ENCODE measurements at places on chromosomes 7 and 10.

- no peak for DNase-seq
Measured at GRCh38 chr7:85018498-85018897, 168.4 kb downstream of the SEMA3D start.

DNA sequence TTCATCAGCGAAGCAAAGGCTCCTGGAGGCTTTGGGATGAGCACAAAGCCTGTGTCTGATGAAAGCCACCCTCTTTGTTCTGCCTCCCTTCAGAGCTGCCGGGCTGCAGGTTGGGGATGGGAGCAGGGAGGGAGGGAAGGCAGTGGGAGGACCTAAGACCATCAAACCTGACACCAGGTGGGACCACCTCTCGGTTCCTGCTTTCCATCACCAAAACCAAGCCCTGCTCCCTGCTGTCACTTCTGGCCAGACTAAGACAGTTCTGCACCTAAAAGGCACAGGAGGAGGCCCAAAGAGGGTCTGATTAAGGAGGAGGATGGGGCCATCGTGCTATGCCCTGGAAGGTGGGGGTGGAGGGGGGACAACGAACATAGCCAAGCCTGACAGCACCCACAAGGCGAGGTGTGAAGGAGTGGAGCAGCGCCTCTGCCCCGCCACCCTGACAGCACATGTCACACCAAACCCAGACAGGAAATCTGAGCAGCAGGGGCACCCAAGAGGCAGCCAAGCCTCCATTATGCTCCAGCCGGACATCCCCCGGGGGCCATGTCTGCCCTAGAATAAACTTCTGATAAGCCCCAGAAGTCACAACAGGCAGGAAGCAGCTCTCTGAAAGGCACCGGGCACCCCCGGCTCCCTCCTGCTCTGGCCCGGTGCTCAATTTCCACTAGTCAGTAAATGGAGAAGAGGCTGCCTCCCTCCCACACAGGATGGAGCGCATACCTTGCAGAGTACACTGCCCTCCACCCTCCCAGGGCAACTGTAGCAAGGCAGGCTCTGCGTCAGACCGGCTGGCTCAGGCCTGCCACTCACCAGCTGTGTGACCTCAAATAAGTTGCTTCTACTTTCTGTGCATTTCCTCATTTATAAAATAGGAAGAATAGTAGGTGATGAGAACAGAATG is 48.9 kb downstream of the DLG5 start:
- DNase-seq, result peak; percentile 55

- DNase-seq, result no peak
Measured at GRCh38 chr7:11130012-11130411, 156.3 kb downstream of the PHF14 start.

- DNase-seq, result no peak
Measured at GRCh38 chr10:3294919-3295581, 122.5 kb upstream of the PITRM1 start.

GRCh38 chr10:107614939-107615685 is 450.6 kb upstream of the SORCS1 start:
- DNase-seq, result no peak

DNA sequence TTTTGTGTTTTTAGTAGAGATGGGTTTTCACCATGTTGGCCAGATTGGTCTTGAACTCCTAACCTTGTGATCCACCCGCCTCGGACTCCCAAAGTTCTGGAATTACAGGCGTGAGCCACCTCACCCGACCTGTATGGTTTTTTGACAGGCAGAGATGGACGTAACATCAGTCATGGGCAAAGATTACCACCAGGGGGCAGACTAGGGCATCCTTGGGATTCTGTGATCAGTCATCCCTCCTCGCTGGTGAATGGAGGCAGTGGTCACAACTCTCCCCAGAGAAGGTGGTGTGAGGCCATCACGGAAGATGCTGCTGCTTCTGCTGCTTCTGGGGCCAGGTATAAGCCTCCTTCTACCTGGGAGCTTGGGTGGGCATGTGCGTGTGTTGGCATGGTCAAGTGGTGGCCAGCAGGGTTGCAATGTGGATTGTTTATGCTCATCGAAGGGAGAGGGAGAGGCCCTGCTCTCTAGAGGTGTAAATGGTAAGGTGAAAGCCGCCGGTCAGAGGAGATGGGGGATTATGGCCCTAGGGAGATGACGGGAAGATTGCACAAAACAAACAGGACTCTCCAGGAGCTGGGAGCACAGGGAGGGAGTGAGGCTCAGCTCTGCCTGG is 122.7 kb upstream of the PRSS1 start:
- no peak for DNase-seq

GRCh38 chr10:43680035-43680434 is 31.4 kb upstream of the ZNF32 start:
- no peak for DNase-seq

- DNase-seq, result no peak
Measured at GRCh38 chr10:47071891-47072290, 160.7 kb downstream of the PTPN20 start.

DNA sequence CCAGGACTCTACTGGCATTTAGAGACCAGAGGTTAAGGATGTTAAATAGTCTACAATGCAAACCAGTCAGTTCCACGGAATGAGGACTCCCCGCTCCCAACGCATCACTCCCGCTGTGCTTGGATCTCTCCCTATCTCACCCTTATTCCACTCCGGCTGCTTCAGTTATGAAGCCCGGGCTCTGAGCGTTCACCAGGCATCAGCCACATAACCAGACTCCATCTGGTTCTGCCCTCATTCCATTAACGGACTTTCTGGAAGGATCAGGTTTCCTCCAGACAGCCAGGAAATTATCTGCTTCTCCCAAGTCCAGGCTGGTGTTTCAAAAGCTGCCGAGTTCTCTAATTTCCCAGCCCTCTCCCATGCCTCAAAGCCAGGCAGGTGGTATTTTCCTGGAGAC is 499.3 kb downstream of the GLRX3 start:
- no peak for DNase-seq

DNA sequence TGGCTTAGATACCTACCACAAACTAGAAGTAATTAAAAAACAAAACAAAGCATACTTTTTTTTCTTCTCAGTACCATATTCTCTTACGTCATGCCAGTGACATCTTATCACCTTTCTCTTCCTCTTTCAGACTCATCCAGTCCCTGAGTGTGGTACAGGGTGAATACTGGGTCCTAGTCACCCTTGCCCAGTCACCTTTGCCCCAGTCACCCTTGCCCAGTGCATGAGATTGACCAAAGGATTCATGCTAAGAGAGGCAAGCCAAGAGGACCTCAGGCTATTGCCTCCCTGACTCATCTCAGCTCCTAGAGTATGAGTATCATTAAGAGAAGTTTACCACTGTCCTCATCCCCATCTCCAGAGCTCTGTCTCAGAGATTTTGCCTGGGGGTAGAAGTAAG is 10.0 kb upstream of the TSPAN12 start:
- DNase-seq, result no peak

- DNase-seq, result no peak
Measured at GRCh38 chr7:80505900-80506500, 5.9 kb downstream of the GNAT3 start.

DNA sequence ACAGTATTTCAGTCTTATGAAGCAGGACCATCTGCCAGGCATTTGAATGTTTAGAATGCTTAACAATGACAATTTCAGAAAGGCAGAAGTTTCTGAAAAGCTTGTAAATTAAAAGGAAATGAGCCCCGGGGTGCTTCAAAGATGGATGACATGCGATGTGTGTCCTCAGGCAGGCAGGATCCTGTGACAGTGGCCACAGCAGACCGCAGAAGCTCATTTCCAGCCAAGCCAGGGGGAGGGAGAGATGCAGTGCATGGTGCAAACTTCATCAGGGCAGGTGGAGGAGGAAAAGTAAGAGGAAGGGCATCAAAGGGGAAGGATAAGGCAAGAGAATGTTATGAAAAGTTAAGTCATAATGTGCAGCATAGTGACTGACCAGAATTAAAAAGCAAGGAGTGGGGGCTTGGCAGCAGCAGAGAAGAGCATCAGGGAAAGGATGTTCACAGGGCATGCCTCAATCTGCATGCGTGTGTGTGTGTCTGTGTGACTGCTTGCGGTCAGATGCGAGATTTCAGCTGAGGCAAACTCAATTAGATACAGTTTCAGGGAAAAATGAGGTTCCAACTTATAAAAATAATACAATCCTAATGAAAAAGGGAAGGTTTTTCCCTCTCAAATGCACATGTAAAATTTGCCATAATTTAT is 173.7 kb downstream of the COBL start:
- no peak for DNase-seq

DNA sequence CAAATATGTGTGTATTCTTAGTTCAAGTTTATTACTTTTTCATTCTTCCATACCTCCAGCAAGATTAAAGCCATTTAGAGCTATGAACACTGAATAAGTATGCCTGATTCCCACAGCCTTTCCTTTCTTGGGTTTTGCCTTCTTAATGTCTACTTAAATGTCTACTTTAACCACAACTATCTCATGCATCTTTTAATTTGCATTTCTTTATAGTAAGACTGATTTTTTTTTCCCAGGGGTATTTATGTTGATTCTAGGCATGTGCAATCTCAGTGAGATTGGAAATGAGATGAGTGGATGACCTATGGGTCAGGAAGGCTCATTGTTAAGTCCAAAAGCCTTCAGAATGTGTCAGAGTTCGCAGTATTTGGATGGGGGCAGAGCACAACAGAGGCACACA is 3.6 kb downstream of the PCBD1 start:
- DNase-seq, result no peak

GRCh38 chr7:120060281-120060680 is 212.7 kb upstream of the KCND2 start:
- no peak for DNase-seq

- no peak for DNase-seq
Measured at GRCh38 chr7:1590476-1590875, 20.6 kb upstream of the PSMG3 start.

- DNase-seq, result no peak
Measured at GRCh38 chr10:12606461-12606860, 257.1 kb downstream of the CAMK1D start.

- no peak for DNase-seq
Measured at GRCh38 chr7:87918740-87919139, 15.3 kb upstream of the ADAM22 start.

DNA sequence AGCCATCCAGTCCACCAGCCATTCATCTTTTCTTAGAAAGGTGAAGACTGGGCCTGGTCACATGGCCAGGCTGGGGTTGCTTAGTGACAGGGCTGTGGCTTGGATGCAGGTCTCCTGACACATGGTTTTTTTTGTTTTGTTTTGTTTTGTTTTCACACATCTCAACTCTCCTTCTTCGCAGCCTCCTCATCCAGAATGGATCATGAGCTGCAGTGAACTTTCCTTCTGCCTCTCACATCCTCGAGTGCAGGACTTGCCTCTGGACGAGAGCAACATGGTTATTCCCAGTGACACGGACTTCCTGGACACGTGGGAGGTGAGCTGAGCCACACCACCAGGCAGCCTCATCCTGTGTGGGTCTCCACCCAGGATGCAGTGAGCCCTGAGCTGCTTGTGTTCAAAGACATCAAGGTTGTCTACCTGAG is 9.5 kb downstream of the AKR1E2 start:
- no peak for DNase-seq

DNA sequence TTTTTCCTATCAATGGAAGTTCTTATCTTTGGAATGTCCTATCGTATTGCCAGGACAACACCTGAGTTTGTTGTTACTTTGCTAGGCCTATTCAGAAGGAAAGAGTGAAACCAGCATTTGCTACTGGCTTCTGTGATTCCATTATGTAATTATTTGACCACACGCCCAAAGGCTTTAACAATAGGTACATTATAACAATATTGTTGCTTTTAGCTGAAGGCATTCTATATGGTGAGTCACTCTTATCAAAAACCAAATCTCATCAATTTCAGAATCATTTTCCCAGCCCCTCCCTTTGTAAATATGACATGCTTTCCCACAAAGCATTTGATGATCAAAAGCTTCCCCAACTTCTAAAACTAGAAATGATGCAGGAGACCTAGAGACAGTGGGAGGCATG is 294.4 kb upstream of the NEBL start:
- DNase-seq, result no peak

DNA sequence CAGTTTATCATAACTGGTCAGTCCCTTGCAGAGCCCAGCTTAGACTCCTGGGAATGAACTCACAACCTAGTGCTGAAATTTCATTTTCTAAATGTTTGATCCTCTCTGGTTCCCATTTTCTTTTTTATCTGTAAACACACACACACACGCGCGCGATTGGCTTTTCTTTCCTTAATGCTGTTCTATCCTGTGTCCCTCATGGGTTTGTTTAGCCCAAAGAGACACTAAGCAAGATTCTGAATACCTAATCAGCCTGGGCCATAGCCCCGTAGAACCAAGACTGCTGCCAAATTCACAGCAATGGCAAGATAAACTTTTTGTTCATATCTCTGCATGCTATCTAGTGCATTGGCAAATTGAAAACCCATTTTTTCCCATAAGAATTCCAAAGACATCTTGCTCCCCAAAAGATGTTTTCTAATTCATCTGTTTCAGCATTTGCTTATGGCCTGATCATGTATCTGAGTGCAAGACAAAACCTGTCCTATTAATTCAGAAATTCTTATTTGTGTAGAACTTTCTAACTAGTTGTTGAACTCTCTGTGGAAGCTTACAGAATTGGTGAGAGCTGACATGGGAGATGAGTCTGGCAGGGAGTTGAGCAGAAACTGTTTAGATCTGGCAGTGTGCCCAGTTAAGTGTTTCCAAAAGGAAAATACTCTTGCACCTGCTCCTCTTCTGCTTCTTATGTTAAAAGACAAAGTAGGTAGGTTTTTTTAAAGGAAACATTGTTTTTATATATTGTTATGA is 1.8 kb upstream of the IFIT1 start:
- DNase-seq, result no peak

DNA sequence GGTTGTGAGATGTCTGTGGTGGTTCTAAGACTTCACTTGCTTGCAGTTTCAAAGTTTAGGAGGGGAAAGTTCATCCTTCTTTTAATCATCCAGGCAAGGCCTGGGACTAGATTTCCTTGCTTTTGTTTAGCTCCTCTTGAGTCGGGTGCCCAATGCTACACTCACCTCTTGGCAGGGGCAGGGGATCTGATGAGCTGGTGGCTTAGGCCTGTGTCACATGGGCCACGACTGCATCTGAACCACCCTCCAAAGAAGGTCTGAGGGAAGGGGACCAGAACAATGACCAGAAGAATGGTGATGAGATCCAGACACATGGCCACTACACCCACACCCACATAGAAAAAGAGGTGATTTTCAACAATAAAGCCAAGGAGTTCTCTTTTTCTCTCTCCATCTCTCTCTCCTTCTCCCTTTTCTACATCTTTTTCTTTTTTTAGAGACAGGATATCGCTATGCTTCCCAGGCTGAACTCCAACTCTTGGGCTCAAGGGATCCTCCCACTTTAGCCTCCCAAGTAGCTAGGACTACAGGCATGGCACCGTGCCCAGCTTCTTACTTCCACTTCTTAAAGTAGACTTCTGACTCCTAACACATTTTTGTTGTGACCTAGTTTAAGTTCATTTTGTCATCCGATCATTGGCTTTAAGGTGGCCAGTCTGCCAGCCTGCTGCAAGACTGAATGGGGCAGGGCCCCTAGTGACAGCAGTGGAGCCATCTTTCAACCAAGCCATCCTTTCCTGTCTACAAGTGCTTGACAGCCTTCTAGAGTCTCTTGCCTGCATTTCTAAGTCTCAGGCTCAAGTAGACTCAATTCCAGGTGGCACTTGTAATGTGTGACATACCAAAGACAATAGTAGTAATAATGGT is 350.9 kb downstream of the RNLS start:
- DNase-seq, result no peak

Data from right kidney (tissue), 9 donors.